Lung microvascular endothelial cell (primary cell): ENCODE measurements at places on chromosomes 5 and 9. TPM values are rescaled to one million over a fixed set of nuclear protein-coding genes. Genes with fewer than 3 reads are reported as not detected.

Gene BTNL8
- total RNA-seq = under 0.01 and 0.20 TPM in 2 replicates

Gene TSSK1B
- not detected in 2 replicates for total RNA-seq

Gene PDE8B
- total RNA-seq = under 0.01 TPM in 2 replicates

Gene DNLZ
- total RNA-seq = 14.6 and 14.9 TPM in 2 replicates

Gene UNC5A
- total RNA-seq = 0.22 and 0.40 TPM in 2 replicates

Gene ADAMTSL2
- under 0.01 TPM in 2 replicates for total RNA-seq

Gene RNF14
- 37.3 and 46.6 TPM in 2 replicates for total RNA-seq

Gene SLC2A8
- 7.4 and 9.1 TPM in 2 replicates for total RNA-seq

Gene SOWAHA
- not detected in 2 replicates for total RNA-seq

Gene FIBCD1
- total RNA-seq = not detected in 2 replicates

Gene TCF7
- total RNA-seq = under 0.01 and 0.22 TPM in 2 replicates

Gene ZNF354C
- 5.0 and 6.1 TPM in 2 replicates for total RNA-seq
